ENCODE measurements at places on chromosomes 11 and 22. TPM values are rescaled to one million over a fixed set of nuclear protein-coding genes. Genes with fewer than 3 reads are reported as not detected.
A peak's percentile ranks its signal among the peaks of the same experiment; 100 is the strongest.

ETS1 gene
- 532 TPM for total RNA-seq

GRCh38 chr11:110092111-110092514, 1.1 kb upstream of the ZC3H12C start:
- no peaks in the 10 kb centered on the region for H3K36me3 ChIP-seq
- no peak overlapping the region for H3K27ac ChIP-seq
- H3K4me1 ChIP-seq, result peaks cover 7% of the 10 kb centered on the region

DNA sequence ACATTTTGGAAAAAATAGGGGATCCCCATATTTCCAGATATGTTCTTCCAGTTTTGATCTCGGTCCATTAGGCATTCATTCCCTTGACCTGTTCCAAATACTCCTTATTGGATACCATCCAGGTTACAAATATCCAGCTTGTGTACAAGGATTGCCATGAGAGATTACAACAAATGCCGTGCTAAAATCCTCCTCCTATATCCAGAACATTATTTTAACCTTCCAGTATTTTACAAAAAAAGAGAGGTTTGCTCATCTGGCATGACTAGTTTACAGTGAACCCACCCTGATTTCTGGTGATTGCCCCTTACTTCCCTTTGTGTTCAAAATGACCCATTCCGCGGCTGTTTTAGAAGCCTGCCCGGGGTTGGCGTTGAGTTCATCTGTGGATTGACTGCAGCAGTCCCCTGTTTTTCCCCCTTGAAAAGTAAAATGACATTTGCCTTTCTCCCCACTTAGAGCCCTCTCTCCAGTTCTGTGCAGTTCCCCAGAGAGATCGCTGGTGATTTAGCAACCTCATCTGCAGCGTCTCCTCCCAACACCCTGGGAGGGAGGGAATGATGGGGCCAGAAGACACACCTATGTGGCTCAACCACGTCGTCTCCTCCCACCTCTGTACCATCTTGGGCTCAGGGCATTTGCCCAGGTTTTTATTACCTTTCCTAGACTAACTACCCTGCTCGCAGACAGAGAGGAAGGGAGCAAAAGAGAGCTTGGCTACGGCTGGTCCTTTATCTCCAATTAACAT, 73.6 kb downstream of the DSCAML1 start:
- no peaks in the 10 kb centered on the region for H3K4me1 ChIP-seq
- no peak overlapping the region for H3K4me3 ChIP-seq
- DNase-seq, result no peak
- H3K36me3 ChIP-seq, result no peaks in the 10 kb centered on the region
- H3K27ac ChIP-seq, result no peak overlapping the region

OR2AG1 gene
- not detected for total RNA-seq

P2RX3 gene
- not detected for total RNA-seq

DNA sequence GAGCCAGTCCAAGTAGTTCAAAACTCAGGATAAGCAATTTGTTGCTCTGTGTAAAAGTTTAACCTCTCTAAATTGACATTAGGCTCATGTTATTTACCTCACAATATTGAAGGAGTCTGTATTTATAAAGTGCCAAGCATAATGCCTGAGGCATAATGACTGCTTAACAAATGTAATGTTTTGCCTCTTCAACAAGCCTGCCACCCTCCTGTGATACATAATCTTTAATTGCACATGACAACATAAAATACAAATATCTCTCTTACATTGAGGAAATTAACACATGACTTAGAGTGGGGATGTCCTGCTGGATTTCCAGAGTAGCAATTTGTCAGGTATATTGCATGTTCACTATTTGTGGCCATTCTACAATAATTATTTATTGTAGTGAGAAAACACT, 469.2 kb upstream of the ANO5 start:
- no peak overlapping the region for H3K27ac ChIP-seq
- no peak for DNase-seq
- no peaks in the 10 kb centered on the region for H3K36me3 ChIP-seq
- no peaks in the 10 kb centered on the region for H3K4me1 ChIP-seq

- peaks cover 2% of the 10 kb centered on the region for H3K4me1 ChIP-seq
- no peak overlapping the region for H3K27ac ChIP-seq
Measured at GRCh38 chr11:15969281-15969680, 387.1 kb downstream of the SOX6 start.

DNA sequence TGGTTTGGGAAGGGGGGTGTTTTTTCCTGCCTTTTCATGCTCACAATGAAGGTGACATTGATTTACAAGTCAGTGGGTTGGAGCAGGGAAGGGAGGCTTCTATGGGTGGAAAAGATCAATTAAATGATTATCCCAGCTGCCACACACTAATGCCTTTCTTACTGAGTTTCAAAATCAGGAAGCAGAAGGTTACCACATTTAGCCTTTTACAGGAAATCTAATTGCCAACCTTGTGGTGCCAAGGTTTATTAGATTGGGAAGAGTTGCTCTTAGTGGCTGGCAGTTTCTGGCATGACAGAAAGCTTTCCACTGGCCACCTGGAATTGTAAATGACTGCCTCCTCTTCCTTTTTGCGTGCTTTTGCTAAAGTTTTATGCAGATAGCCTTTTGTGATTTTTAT, 98.7 kb downstream of the NAV2 start:
- H3K27me3 ChIP-seq, result no peaks in the 10 kb centered on the region
- H3K4me3 ChIP-seq, result no peak overlapping the region
- DNase-seq, result no peak
- H3K36me3 ChIP-seq, result no peaks in the 10 kb centered on the region
- no peak overlapping the region for H3K27ac ChIP-seq

DNA sequence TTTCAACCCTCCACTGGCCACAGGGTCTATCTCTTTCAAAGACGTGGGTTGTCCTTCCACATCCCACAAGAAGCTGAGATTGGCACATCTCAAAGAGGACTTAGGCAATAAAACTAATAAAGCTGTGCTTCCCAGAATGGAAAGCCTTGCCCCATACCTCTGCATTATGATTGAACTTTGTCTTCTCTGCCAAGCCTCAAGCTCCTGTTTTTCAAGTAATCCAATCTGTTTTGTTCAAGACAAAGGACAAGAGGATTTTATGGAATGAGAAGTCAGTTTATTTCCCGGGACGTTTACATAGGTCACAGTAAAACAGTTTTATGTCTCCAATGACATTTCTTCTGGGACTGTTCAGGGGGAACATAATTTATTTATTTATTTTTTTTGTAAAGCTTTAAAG, 108.4 kb downstream of the GALNT18 start:
- DNase-seq, result no peak
- H3K36me3 ChIP-seq, result no peaks in the 10 kb centered on the region
- H3K4me1 ChIP-seq, result no peaks in the 10 kb centered on the region
- no peak overlapping the region for H3K27ac ChIP-seq
- H3K4me3 ChIP-seq, result no peak overlapping the region

DNA sequence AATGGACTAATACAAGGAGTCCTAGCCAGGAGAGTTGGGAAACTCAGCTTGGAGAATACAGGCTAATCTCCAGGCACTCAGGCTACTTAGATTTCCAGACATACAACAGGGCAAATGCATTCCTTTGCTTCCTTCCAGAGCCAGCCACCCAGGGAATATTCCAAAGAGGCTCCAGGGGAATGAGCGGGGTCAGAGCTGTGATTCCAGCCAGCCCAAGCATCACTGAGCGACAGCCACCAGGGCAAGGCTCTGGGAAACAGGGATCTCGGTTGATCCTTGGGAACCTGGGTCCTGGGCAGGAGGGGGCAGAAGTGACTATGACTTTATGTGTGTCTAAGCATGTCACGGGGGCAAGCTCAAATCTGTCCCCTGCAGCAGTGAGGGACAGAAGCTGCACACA, 112.3 kb upstream of the LMO1 start:
- no peak overlapping the region for H3K4me3 ChIP-seq
- H3K27me3 ChIP-seq, result peaks cover 1% of the 10 kb centered on the region
- no peak overlapping the region for H3K27ac ChIP-seq
- no peaks in the 10 kb centered on the region for H3K4me1 ChIP-seq

- H3K27ac ChIP-seq, result no peak within 1 kb of the TSS
- no peak for DNase-seq
- H3K4me3 ChIP-seq, result no peak within 1 kb of the TSS
- no peaks in the 10 kb centered on the region for H3K4me1 ChIP-seq
- no peaks in the 10 kb centered on the region for H3K27me3 ChIP-seq
- peaks cover 2% of the 10 kb centered on the region for H3K36me3 ChIP-seq
Measured at GRCh38 chr11:124398924-124399323, at the start of gene OR8B3. TSS of gene OR8B3 (minus strand) at chr11:124399024. CDS start at chr11:124397351, 1,673 bp downstream.

DNA sequence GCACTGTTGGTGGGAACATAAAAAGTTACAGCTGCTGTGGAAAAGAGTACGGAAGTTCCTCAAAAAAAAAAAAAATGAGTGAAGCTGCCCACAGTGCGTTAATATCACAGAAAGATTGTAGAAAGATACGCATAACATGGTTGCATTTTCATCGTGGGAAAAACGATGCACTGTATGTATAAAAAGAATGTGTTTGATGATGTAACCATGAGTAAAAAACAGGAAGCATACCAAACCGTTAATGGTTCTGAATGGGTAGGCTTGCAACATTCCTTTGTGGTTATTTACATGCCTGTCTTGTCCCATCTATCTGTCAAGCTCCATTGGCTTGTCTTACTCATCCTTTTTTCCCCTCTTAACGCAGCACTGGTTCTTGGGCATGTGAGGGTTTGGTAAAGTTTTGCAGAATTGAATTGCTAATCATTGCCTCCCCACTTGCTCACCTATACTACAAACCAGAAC, 33.8 kb upstream of the DKK3 start:
- H3K36me3 ChIP-seq, result no peaks in the 10 kb centered on the region
- H3K27me3 ChIP-seq, result peaks cover 2% of the 10 kb centered on the region
- H3K4me1 ChIP-seq, result no peaks in the 10 kb centered on the region
- H3K27ac ChIP-seq, result no peak overlapping the region

PGA3 gene
- total RNA-seq, result not detected

DNA sequence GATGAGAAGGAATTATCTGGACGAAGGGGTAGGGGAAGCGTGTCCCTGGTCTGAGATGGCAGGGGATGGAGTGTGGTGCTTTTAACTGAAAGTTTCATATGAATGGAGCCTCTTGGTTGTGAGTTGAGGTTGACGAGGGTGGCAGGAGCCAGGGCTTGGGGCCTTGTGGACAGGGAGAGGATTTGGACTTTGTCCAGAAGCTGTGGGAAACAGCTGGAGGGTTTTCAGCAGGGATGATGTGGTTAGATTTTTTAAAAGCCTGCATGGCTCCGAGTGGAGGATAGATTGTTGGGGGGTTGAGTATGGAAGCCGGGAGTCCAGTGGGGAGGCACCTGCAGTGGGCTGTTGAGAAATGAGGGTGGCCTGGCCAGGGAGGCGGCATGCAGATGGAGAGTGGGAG, 24.8 kb downstream of the MYO7A start:
- H3K36me3 ChIP-seq, result no peaks in the 10 kb centered on the region
- DNase-seq, result no peak
- H3K4me1 ChIP-seq, result peaks cover 41% of the 10 kb centered on the region
- peak overlapping the region; percentile 65 for H3K27ac ChIP-seq

- H3K36me3 ChIP-seq, result no peaks in the 10 kb centered on the region
- peaks cover 51% of the 10 kb centered on the region for H3K27me3 ChIP-seq
- no peak overlapping the region for H3K4me3 ChIP-seq
- DNase-seq, result no peak
- H3K4me1 ChIP-seq, result peaks cover 17% of the 10 kb centered on the region
Measured at GRCh38 chr22:32048069-32048468, 5.0 kb downstream of the SLC5A1 start.

GRCh38 chr11:85040166-85040565, 587.0 kb downstream of the DLG2 start:
- no peaks in the 10 kb centered on the region for H3K36me3 ChIP-seq
- H3K4me3 ChIP-seq, result no peak overlapping the region
- no peak for DNase-seq
- no peaks in the 10 kb centered on the region for H3K4me1 ChIP-seq
- no peak overlapping the region for H3K27ac ChIP-seq

DNA sequence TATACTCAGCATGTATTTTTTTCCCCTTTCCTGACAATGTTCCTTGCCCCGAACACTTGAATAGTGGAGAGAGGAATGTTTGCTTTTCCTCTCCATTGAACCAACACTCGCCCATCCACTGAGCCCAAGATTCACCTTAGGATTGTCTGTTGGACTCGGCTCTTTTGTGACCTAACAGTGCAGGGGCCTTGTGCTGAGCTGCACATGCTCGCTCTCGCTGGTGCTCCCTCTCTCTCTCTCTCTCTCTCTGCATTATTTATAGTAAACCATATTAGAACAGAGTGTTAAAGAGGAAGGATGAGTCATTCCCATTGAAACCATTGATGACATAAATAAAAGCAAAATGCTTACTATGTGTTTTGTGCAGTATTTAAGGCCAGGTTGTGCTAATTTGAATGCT, 20.7 kb downstream of the ZBTB16 start:
- no peak for DNase-seq
- H3K4me1 ChIP-seq, result peaks cover 51% of the 10 kb centered on the region
- no peak overlapping the region for H3K4me3 ChIP-seq
- peak overlapping the region; percentile 55 for H3K27ac ChIP-seq
- peaks cover 10% of the 10 kb centered on the region for H3K27me3 ChIP-seq

DNA sequence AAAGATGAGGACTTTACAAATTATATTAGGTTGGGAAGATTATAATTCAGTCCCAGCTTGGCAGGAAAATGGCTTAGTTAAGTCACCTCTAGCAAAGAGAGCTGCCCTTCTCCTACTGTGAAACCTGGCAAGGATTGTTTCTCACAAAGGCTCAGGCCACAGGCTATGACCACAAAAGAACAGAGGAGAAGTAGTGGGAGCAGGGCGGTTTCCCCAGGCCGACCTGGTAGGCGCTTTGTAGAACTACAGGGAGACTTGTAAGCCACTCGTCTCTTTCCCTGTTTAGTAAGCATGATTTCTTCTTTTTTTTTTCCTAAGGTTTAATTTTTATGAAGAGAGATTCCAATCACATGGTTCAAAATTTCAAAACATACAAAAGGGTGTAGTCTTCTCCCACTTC, 4.6 kb downstream of the SNAP29 start:
- no peak for DNase-seq
- no peak overlapping the region for H3K27ac ChIP-seq
- H3K4me3 ChIP-seq, result no peak overlapping the region
- peaks cover 12% of the 10 kb centered on the region for H3K36me3 ChIP-seq
- no peaks in the 10 kb centered on the region for H3K27me3 ChIP-seq
- peaks cover 32% of the 10 kb centered on the region for H3K4me1 ChIP-seq

SHANK3 gene
- total RNA-seq, result 0.16 TPM

GRCh38 chr22:40030026-40030757, 35.4 kb downstream of the FAM83F start:
- H3K27me3 ChIP-seq, result no peaks in the 10 kb centered on the region
- H3K27ac ChIP-seq, result no peak overlapping the region
- H3K4me1 ChIP-seq, result peaks cover 5% of the 10 kb centered on the region
- H3K4me3 ChIP-seq, result no peak overlapping the region
- DNase-seq, result no peak

DNA sequence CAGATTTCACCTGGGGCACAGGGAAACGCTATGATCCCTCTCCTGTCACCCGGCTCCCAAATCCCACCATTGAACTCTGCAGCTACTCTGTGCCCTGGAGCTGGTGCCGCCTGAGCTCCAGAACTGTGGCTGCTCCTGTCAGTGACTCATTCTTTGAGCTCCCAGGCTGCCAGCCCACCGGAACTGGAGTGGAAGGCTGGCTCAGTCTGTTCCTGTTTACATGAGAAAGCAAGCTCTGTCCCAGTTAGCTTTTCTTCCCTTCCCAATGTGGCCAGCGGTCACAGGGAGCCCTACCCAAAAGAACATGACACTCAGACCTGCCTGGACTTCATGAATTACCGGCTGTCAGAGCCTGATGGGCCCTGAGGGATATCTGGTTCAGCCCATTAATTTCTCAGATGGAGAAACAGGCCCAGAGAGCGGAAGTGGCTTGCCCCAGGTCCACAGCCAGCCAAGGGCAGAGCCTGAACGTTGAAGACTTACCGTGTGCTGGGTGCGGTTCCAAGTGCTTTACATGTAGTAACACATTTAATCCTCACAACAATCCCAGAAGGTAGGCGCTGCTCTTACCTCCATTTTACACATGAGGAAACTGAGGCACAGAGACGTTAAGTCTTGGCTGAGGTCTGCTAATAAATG, 23.8 kb upstream of the IGSF22 start:
- no peaks in the 10 kb centered on the region for H3K36me3 ChIP-seq
- H3K27me3 ChIP-seq, result no peaks in the 10 kb centered on the region
- no peaks in the 10 kb centered on the region for H3K4me1 ChIP-seq
- H3K27ac ChIP-seq, result no peak overlapping the region
